ENCODE measurements at places on chromosomes 12 and 14.

GRCh38 chr14:103667671-103668070 is 38.7 kb downstream of the KLC1 start:
- no peak for DNase-seq

DNA sequence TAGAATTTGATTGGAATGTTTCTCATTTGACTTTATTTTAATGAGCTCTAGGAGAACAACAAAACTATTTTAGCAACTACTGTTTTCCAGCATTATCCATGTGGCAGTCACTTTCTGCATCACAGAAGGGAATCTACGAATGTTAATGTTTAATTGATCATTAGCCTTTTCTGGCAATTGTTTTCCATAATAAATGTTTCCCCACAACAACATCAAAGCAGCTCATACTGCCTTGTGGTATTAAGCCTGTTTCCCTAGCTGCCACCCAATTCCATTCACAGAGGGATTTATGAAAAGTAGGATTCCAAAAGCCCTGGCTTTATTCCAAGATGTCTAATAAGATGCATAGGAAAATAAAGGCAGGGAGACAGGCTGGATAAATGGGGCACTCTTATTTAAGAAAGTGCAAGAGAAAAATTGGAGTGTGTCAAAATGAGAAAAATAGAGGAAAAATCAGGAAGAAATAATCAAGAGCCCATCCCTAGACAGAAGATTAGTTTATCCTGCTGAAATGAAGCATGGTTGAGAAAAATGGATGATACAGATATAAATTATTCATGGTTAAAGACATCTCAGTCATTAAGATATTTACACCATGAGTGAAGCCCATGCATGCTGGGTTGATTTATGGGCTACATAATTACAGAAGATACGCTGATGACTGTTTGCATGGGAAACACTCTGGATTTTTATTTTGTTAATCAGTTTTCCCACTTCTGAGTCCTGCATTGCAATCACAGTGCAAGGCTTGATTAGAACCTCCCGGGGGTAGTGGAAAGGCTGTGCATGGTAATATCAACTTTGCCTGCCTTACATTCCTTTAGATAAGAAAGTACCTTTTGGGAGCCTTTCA is 180.3 kb downstream of the HELB start:
- DNase-seq = no peak

DNA sequence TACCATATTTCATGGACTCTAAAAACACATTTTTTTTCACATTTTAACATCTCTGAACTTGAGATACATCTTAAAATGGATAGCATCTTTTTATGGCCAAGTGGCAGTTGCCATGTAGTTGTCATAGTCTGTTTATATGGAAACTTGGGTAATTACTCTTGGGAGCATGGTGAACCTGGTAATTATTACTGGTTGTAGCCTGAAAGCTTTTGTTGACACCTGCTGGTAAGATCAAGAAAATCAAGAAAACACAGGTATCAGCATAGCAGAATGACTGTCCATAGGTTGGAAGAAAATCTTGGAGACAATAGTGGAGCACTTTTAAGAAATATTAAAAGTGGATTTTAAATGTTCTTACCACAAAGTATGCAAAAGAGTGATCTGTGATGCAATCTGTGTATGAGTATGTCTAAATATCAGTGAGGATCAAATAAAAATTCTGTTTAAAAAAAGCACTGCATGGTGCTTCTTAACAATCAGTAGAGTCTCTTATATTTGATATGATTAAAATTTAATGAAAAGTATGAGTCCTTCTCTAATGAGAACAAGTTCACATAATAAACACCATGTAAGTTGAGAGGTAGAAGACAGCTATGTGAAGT is 44.2 kb downstream of the TTC8 start:
- DNase-seq = peak; percentile 1

- DNase-seq = peak; percentile 8
Measured at GRCh38 chr14:82710267-82710841, 1176.7 kb upstream of the SEL1L start.

GRCh38 chr14:57009585-57010515 is 199.6 kb upstream of the OTX2 start:
- no peak for DNase-seq

DNA sequence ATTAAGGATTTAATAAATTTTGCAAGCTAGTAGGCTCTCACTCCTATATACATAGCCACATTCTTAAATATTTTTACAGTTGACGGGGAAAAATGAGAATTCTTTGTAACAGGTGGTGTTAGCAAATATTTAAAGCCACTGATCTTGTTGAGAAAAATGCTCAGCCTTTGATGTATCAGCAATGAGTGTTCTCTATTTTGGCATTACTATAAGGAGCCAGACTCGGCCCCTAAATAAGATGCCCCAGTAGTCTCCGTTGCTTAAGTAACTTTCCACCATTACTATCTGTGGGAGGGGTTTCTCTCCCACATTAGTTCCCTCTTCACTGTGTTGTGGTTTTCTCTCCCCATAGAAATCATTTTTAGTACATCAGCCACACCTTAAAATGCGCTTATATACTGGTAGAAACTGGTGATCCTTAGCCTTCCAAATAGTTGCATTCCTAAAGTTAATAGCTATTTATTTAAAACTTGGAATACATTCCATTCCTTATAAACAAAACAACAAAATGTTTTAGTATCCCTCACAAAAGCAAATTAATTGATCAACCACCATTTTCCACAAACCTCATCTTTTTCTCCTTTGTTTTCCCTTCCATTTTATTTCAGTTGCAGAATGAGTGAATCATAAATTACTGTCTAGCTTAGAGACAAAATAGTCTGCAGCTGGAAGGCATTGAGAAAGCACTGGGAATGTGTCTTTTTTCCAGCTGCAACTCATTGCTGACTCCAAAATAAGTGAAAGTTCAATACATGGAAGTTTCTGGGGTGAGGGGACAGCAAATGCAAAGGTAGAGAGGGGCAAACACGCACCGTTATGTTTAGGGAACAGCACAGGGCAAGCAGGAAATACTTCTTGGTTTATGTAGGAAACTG is 84.7 kb upstream of the FERMT2 start:
- no peak for DNase-seq

GRCh38 chr12:130633771-130634170 is 82.3 kb downstream of the RIMBP2 start:
- no peak for DNase-seq

DNA sequence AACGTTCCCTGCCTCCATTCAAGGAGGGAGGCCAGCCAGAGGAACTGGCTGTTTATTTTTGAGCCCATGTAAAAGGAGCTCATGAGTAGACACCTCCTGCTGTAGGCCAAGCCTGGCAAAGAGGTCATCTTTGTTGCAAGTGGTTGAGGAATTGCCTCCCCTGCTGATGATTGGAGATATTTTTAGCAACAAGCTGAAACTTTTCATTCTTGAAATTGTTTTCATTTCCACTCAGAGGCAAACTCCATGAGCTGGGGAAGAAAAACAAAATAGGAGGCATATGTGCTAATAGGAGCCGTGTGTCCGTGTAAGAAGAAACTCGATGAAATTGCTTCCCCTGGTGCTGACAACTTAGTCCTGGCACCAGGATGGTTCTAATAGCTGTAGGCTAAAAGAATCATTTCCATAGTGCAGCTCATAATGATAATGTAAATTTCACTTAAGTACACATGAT is 440.1 kb upstream of the FAR2 start:
- no peak for DNase-seq

- DNase-seq = no peak
Measured at GRCh38 chr12:131084341-131085011, 130.8 kb downstream of the ADGRD1 start.

DNA sequence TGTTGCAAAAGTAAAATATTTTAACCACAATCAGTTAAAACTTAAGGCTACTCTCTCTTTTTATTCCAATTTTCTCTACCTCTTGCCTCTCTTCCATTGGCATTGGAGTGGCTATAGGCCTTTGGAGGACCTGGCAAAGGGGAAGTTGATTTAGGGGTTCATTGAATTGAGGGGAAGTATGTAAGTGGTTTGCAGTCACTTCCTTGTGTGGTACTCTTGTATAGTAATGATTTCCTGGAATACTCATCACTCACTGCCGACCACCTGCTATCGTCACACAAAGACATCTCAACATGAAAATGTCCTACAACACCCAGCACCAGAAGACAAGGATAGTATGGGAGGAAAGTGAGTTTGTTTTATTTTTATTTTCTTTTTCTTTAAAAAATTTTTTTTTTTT is 45.7 kb upstream of the CPM start:
- DNase-seq = no peak

DNA sequence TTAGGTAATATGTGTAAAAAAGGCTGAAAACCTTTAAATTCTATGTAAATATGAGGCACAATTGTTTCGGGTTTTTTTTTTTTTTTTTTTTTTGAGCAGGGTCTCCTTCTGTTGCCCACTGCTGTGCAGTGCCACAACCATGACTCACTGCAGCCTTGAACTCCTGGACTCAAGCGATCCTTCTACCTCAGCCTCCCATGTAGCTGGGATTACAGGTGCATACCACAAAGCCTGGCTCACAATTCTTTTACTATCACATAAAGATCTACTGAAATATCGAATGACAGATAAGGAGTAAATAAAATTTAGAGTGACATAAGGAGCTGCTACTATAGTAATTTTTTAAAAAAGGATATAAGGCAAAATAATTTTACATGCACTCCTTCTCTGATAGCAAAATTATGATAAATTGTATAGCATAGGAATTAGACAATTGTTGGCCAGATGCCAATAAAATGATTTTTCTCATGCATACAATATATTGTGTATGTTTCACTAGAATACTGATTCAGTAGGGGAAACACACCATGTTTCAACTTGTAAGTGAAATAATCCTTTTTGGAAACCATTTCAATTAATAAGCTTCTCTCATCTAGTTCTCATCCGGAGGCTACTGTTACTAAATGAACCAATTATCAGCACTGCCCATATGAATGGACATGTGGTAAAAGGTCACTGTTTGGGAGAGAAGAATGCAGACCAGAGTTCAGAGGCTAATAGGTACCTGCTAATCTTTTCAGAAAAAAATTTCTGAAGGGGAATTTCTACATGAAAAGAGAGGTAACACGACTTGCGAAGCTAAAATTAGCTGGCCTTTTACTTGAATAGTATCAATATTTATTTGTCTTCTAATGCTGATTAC is 108.4 kb downstream of the PPP1R12A start:
- no peak for DNase-seq

DNA sequence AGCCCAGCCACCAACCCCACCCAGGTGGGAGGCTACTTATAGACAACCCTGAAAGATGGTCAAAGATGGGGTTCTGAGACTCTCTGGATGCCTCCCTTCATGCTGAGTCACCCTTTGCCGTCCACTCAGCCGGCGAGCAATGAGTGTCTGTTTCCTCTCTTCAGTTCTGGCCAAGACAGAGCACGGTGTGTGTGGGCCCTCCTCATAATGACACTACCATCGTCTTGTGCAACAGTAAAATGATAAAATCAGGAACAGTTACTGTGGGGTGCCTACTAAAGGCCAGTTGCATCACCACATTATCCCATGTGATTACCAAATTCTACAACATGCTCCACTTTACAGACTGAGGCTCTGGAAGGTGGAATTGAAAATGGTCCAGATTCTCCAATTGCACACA is 7.0 kb upstream of the BDKRB1 start:
- no peak for DNase-seq

DNA sequence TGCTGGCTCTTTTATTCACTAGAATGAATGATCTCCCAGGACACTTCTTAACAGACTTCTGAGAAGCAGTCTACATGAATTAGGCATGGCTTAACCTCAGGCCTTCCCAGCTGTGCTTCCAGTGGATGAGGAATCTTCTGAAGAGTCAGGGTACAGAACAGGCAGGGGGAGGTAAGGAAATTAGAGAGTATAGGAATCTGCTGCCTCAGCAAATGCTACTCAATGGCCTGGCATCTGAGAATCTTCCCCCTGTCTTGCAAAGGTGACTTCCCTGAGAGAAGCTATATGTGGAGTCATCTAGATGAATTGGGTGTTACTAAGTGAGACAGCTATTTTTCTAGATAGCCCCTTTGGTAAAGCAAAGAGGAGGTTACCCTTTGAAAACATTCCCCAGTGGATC is 496.2 kb upstream of the CCDC196 start:
- no peak for DNase-seq

GRCh38 chr14:22466491-22466890 is 122.5 kb downstream of the DAD1 start:
- DNase-seq = no peak

DNA sequence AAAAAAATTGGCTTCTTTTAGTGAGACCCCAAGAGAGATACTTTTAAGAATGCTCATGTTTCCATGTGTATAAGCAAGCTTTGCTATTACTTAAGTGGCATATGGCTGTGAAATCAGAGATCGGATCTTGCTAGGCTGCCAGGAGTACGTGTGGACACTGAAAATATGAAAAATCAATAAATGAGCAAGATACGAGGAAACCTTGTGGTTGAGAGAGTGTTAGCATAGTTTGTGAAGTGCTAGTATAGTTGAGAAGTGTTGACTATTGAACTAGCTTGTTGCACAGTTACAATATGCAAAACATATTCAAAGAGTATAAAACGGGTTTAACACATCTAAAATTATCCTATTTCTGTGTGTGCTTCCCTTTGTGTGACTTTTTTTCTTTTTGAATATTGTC is 230.9 kb upstream of the NOVA1 start:
- no peak for DNase-seq

- DNase-seq = no peak
Measured at GRCh38 chr12:63922474-63922873, 78.0 kb downstream of the SRGAP1 start.

DNA sequence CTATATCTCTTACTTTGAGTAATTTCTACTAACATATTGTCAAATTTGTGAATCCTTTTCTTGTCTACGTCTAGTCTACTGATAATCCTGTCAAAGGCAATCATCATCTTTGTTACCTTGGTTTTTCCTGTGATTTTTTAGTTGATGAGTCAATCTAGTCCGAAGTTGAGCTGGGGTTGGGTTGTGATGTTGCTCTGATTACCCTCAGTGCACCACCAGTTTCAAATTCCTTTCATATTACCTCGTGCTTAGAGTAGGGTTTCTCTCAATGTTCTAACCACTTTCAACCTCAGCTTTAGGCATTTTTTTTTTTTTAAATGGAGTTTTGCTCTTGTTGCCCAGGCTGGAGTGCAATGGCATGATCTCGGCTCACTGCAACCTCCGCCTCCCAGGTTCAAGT is 186.8 kb downstream of the BTG1 start:
- DNase-seq = no peak

DNA sequence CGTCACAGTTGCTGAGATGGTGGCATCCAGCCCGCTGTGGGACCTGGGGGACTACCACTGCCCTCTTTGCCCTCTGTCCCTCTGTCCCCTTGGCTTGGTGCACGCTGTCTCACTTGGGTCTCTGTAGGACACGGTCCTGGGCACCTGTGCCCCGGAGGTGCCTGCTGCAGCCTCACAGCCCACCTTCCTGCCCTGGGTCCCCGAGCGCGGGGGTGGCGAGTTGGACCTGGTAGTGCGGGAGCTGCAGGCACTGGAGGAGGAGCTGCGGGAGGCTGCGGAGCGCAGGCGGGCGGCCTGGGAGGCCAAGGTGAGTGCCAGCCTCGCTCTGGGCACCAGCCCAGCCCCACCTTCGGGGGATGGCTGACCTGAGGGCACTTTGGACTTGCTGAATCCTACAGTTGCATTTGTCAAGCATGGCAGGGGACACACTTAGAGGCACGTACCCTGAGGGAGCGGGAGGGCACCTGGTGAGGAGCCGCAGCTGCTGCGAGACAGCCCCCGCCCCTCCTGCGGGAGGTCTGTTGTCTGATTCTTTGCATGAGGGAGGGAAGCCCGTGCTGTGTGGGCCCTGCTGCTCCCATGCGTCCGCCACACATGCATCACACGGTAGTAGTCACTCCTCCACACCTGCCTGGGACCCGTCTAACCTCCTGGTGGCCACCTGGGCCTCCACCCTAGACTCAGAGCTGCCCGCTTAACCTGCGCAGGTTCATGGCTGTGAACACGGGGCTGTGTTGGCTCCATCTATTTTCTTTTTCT is 6.8 kb downstream of the TEDC1 start:
- DNase-seq = peak; percentile 15

All from GM12891 (cell line).